SK-MEL-5 (cell line): ENCODE measurements at places on chromosomes 6 and 20.

- DNase-seq, result no peak
Measured at GRCh38 chr6:119339941-119340456, 9.6 kb downstream of the MAN1A1 start.

DNA sequence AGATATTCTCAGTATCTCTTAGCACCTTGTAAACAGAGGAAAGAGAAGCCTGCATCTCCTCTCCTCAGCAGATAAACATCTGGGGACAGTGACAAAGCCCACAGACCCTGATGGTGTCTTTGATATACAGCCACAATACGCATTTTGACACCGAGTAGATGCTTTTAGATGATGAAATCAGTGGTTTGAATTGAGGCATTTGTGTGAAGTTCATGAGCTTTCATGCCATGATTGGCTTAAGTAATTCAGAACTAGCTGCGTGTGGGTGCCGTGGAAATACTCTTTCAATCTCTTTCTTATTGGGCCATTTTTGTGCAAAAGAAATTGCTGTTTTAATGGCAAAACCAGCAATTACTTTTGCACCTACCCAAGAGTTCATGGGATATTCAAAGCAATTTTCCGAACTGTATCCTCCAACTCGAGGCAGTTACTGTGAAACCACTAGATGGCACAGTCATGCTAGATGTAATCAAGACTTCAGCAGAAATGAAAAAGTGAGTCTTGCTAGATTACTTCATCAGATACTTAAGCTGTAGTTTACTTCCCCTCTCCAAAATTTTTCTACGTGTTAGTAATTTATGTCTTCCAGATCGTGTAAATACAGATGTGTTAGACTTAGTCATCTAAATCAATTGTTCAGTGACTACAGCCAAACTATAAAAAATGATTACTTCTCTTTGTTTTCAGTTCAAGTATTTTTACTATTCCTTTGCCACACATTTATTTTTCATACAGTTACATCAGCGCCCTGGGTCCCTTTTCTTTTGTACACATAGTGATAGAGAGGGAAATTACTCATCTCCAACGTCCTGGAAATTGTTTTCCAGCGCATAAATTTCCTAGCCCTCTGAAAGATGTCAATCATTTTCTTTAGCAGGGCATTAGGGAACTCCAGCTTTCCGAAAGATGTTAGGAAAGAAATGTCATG is 49.4 kb downstream of the IYD start:
- DNase-seq, result peak; percentile 84

GRCh38 chr6:142913036-142913510 is 31.9 kb downstream of the HIVEP2 start:
- no peak for DNase-seq

- no peak for DNase-seq
Measured at GRCh38 chr6:7919871-7920270, 9.3 kb upstream of the TXNDC5 start.
